Activated naive CD8-positive, alpha-beta T cell treated with anti-CD3 and anti-CD28 coated beads, Interleukin-2, amount 10 ng/mL, durations not matched to agents 7 days and 5 days (primary cell): ENCODE measurements at places on chromosomes 16 and 17. TPM values are rescaled to one million over a fixed set of nuclear protein-coding genes. Genes with fewer than 3 reads are reported as not detected.

DNA sequence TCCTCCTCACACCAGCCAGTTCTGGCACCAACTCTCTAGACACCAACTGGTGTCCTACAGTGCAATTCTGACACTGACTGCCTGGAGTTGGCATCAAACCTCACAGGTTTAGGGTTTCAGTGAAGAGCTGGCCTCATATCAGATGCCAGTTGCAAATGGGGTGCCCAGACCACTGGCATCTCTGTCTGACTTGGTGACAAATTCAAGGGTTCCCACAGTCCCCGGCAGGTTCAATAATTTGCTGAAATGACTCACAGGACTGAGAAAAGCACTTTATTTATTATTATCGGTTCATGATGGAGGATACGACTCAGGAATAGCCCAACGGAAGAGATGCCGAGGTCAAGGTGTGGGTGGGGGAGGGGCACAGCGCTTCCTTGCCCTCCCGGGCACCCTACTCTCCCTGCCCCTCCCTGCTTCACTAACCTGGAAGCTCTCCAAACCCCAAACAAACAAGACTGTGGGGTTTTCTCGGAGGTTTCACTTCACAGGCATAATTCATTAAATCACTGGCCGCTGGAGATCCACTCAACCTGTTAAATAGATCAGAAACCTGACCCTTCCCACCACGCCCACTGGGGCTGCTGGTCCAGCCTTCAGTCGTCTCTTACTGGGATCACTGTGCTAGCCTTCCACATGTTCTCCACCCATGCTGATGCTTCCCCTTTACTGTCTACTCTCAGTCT lies 1.7 kb upstream of the NLRP1 start:
- DNase-seq: no peak

GRCh38 chr16:48611329-48612137 lies 1.6 kb upstream of the N4BP1 start:
- peak; percentile 76 for DNase-seq

- DNase-seq: no peak
These were observed 12.2 kb downstream of the N4BP1 start for GRCh38 chr16:48597563-48598387.

TNFRSF17 gene
- not detected for total RNA-seq

GRCh38 chr17:2063261-2064146 lies 8.6 kb downstream of the HIC1 start:
- no peak for DNase-seq

GRCh38 chr17:38748892-38749222 lies 721 bp upstream of the PCGF2 start:
- no peak for DNase-seq

DNA sequence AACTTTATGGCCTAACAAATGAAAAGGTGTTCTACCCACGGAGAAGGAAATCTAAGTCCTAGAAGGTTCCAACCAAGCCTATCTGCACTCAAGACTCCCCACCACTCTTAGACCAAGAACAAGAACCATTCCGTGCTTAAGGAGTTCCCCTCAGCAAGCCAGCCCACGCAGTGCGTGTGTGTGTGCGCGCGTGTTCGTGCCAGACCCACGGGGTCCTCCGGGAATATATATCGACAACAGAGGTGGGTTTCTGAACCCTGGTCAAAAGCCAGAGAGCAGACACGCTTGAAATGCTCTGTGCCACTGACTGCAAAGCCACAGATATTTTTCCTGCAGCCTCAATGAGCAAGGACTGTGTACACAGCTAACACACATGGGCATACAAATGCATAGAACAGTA lies 70.7 kb downstream of the SLC39A11 start:
- no peak for DNase-seq

DNA sequence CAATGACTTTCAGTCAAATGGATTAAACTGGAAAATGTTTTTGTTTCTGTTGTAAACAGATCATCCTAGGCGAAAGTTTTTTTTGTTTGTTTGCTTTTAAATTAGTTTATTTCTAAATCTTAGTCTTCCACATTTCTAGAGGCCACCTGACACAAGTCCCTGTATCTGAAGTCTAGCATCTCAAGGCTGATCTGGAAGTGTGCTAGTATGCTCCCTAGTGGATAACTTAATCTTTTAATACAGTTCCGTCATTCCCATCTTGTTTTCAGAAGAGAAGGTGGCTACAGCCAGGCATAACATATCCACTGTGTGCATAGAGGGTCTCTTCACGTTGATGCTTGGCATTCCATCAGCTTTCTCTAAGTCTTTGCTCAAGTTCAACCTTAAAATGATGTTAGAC lies 7.6 kb downstream of the IFT20 start:
- no peak for DNase-seq

GRCh38 chr17:55435408-55435807 lies 13.8 kb upstream of the MMD start:
- no peak for DNase-seq

ANKRD40CL gene
- total RNA-seq: not detected

DNA sequence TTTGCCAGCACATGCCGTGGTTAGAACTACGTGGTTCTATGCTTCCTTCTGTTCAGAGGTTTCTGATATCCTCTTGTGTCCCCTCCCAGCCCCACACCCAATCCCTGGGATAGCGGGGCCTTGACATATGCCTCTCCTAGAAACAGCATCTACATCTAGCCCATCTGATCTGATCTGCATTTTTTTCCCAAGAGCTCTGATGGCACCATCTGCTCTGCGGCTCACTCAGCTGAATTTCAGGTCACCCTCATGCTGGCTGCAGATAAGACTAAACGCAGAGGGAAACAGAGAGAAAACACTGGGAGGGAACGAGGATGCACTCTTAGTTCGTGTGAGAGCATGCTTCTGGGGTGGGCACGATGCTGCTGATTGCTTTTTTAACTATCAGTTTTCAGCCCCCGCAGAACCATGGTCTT lies 10.7 kb downstream of the WIPI1 start:
- DNase-seq: no peak

GRCh38 chr17:65936013-65936412 lies 255.9 kb downstream of the CEP112 start:
- no peak for DNase-seq

DNA sequence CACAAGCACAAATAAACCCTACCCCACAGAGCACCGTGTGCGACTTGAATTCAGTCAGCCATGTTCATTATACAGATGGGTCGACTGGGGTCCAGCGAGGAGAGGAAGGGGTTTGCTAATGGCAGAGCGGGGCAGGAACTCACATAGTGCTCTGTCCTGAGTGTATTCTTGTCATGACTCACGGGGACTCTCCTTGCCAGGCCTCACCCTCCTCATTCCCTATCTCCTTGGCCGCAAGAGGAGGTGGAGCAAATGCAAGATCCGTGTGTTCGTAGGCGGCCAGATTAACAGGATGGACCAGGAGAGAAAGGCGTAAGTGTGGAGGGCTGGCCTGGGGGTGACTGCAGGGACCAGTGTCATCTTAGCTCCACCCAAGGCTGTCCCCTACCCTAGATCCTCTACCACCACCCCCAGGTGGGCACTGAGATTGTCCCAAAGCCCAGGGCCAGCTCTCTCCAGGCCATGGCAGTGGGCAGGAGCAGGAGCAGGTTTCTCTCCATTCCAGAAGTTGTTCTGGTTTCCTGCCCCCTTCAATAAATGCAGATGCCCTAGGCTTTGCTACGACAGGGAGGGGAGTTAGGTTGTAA lies 29.4 kb downstream of the SLC12A3 start:
- DNase-seq: no peak

- no peak for DNase-seq
These were observed 37.9 kb upstream of the SMIM36 start for GRCh38 chr17:55549140-55549539.

PRAC1 gene
- not detected for total RNA-seq

DNA sequence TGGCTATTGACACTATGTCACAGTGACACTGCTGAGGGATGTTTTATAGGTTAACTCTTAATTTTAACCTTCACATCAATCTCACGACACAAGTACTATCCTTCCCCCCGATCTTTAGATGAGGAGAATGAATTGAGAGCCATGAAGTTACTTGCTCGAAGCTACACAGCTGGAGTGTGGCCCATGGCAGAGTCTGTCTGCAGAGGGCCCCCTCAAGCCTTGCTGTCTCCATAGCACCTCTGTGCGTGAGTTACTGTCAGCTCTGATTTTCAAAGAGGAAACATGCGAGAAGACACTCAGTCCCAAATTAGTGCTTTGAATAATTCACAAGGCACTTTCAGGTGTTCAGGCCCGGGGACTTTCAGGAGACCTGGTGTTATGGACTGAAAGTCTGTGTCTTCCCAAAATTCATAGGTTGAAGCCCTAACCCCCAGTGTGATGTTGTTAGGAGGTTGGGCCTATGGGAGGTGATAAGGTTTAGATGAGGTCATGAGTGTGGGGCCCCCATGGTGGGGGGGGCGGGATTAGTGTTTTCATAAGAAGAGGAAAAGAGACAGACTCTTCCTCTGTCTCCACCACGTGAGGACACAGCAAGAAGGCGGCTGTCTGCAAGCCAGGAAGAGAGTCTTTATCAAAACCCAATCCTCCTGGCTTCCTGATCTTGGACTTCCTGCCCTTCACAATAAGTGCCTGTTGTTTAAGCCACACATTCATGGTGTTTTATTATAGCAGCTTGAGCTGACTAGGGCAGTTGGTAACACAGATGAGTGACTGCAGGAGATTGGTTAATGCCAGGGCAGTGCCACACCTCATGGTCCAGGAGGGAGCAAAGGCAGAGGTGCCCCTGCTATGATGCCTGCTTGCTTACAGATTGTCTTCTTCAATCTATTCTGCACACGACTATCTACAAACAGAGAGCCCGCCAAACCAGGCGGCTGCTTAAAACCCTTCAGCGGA lies 281.8 kb downstream of the HAPSTR1 start:
- no peak for DNase-seq

GRCh38 chr17:41190328-41190727 lies 641 bp downstream of the KRTAP9-1 start:
- DNase-seq: no peak

TNS4 gene
- total RNA-seq: 9.7 TPM

DNA sequence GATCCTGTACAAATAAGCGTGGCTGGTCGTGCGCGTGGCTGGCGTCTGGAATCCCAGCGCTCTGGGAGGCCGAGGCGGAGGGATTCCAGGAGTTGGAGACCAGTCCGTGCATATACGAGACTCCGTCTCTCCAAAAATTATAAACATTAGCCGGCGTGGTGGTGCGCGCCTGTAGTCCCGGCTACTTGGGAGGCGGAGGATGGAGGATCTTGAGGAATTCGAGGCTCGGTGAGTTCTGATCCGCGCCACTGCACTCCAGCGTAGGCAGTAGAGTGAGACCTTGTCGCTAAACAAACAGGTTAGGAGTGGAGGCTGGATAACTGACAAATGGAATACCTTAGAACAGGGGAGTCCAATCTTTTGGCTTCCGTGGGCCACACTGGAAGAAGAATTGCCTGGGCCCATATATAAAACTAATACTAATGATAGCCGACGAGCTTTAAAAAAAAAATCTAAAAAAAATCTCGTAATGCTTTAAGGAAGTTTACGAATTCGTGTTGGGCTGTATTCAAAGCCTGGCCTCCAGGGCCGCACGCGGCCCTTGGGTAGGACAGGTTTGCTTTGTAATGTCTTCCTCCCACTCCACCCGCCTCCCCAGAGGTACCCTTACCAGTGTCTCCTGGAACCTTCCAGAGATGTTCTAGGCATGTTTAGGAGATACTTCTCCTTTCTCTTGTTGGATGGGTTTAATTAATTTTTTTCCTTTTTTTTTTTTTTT lies 909 bp upstream of the RSL1D1 start:
- no peak for DNase-seq

GRCh38 chr16:2910441-2910969 lies 1.2 kb upstream of the FLYWCH1 start:
- no peak for DNase-seq

- DNase-seq: no peak
These were observed 112.2 kb downstream of the AATF start for GRCh38 chr17:37060928-37061327.

GRCh38 chr16:67781565-67781921 lies 24.8 kb downstream of the RANBP10 start:
- DNase-seq: no peak

TMEM114 gene
- not detected for total RNA-seq

GRCh38 chr17:10547351-10547750 lies 2.1 kb downstream of the MYH2 start:
- DNase-seq: no peak

DNA sequence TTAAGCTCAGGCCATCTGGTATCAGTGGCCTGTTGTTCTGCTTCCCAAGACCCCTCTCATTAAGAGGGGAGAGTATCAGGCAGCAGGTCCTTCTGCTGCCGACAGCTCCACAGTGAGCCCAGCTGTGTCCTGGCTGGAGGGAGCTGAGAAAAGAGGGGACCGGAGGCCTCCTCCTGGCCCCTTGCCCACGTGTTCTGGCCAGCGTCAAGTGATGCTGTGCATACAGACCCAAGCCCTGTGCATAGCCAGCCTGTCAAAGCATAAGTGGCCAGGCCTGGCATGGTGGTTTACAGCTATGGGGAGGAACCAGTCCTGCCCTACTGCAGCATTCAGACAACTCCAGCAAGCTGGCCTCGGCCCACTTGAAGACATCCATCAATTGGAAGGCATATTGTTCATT lies 48.0 kb downstream of the ABCC6 start:
- DNase-seq: no peak

- DNase-seq: no peak
These were observed 15.8 kb downstream of the TEKT1 start for GRCh38 chr17:6815775-6816174.

- DNase-seq: no peak
These were observed 12.5 kb downstream of the SLC43A2 start for GRCh38 chr17:1616101-1616500.

STH gene
- total RNA-seq: not detected

- DNase-seq: no peak
These were observed 75.2 kb downstream of the CRISPLD2 start for GRCh38 chr16:84895016-84895415.

RPH3AL gene
- 2.7 TPM for total RNA-seq

- no peak for DNase-seq
These were observed 394.8 kb downstream of the SHISA9 start for GRCh38 chr16:13296206-13296605.

DNA sequence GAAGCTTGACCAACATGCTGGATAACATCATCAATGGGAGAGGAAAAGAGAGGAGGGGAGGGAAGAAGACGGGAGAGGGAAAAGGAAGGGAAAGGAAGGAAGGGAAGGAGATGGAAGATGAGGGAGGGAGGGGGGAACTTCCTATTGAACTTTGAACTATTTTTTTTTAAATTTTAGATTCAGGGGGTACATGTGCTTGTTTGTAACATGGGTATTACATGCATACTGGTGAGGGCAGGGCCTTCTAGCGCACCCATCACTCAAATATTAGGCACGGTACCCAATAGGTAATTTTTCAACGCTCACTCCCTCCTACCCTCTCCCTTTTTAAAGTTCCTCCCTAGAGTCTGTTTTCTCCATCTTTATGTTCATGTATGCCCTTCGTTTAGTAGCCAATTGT lies 383.2 kb upstream of the XYLT1 start:
- DNase-seq: no peak

SECTM1 gene
- total RNA-seq: 0.86 TPM

- DNase-seq: no peak
These were observed 74.5 kb upstream of the METRNL start for GRCh38 chr17:83004791-83005380.

- DNase-seq: peak; percentile 4
These were observed 6.4 kb upstream of the PRSS21 start for GRCh38 chr16:2810651-2811050.

GRCh38 chr17:78235885-78236284 lies 4.5 kb downstream of the TMEM235 start:
- DNase-seq: no peak

ABCA9 gene
- total RNA-seq: 0.08 TPM

LLGL1 gene
- total RNA-seq: 21.6 TPM
